ENCODE measurements at places on chromosomes 16 and 17.

GRCh38 chr16:47413041-47413440 is 47.8 kb downstream of the ITFG1 start:
- no peak for DNase-seq
- H3K27ac ChIP-seq = no peak overlapping the region
- H3K4me3 ChIP-seq = no peak overlapping the region
- H3K27me3 ChIP-seq = no peaks in the 10 kb centered on the region
- peaks cover 21% of the 10 kb centered on the region for H3K4me1 ChIP-seq
- H3K36me3 ChIP-seq = peaks cover 41% of the 10 kb centered on the region

DNA sequence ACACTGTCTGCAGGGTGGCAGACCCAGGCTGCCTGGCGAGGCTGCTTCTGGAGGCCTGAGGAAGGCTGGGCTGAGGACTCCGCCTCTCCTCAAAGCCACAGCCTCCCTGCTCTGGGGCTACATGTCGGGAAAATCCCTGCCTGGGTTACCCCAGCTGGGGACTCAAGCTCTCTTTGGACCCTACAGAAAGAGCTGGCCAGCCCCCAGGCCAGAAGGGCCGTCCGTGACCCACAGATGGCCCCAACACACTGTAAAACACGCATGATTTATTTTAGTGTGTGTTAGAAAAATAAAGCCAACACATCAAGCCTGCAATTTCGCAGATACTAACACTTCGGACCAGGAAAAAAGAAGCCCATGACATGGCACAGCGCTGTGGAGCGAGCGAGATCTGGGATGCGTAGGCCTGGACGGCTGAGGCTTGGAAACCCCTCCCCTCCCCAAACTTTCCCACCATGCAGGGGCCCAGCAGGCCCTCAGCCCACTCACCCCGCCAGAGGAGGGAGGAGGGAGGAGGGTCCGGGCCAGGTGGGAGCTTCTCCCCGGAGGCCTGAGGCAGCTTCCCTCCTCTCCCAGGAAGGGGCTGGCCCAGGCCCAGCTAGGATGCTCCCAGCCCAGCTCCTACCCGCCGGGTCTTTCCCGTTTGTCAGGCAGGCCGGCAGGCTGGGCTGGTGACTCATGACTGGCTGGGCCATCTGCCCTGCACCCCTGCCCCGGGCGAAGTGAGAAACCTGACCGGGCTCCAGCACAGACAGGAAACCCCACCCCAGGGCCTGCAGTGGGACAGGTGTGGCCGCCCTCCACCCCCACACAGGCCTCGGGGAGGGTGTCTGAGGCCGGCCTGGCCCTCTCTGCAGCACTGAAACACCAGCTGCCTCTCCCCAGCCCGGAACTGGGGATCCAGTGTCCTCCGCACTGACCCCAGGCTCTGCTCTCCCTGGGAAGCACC is 34.1 kb upstream of the SLC38A10 start:
- no peak overlapping the region for H3K4me3 ChIP-seq
- H3K36me3 ChIP-seq = no peaks in the 10 kb centered on the region
- DNase-seq = no peak
- H3K4me1 ChIP-seq = peaks cover 5% of the 10 kb centered on the region
- H3K27ac ChIP-seq = no peak overlapping the region

DNA sequence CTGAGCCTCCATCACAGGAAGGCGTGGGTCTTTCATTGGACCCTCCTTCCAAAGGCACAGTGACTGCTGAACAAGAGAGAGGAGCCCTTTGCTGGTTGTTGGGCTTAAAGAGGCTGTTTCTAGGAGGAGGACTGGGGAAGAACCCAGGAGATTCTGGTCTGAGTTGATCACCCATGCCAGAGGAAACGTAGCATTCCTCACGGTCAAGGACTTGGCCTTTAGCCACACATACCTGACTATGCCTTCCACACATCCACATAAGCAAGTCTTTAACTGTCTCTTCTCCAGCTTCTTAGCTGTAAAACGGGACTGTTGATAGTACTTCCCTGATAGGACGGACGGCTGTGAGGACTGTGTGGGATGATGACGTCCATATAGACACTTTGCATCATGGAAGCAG is 149.8 kb upstream of the IRX3 start:
- H3K4me3 ChIP-seq = no peak overlapping the region
- no peak overlapping the region for H3K27ac ChIP-seq
- no peak for DNase-seq
- no peaks in the 10 kb centered on the region for H3K36me3 ChIP-seq
- H3K27me3 ChIP-seq = peaks cover 31% of the 10 kb centered on the region

DNA sequence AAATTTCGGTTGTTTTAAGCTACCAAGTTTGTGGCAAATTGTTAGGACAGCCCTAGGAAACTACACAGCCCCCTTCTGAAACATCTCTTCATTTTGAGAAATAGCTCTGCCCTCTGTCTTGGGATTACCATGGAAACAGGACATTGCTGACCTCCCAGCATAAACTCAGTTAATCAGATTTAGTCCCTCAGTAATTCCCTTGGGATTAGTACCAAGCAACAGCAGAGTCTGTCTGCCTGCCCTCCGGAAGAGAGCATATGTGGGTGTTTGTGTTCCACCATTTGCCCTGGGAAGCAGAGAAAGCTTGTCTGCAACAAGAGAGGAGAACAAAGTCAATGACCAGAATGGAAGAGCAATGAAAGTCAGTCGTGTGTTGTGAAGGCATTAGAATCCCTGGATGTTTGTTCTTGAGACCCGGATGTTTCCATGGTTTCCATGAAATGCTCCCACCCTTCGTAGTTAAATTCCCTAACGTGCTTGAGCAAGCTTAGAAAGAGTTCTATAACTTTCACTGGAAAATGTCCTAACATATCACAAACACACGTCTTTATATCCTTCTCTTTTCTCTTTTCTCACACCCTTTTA is 26.2 kb downstream of the NUDT7 start:
- no peaks in the 10 kb centered on the region for H3K4me1 ChIP-seq
- no peak for DNase-seq
- no peak overlapping the region for H3K4me3 ChIP-seq

GRCh38 chr17:2854143-2855055 is 58.2 kb downstream of the RAP1GAP2 start:
- DNase-seq = no peak
- H3K36me3 ChIP-seq = no peaks in the 10 kb centered on the region
- no peak overlapping the region for H3K27ac ChIP-seq
- peak overlapping the region; percentile 78 for H3K4me3 ChIP-seq

DNA sequence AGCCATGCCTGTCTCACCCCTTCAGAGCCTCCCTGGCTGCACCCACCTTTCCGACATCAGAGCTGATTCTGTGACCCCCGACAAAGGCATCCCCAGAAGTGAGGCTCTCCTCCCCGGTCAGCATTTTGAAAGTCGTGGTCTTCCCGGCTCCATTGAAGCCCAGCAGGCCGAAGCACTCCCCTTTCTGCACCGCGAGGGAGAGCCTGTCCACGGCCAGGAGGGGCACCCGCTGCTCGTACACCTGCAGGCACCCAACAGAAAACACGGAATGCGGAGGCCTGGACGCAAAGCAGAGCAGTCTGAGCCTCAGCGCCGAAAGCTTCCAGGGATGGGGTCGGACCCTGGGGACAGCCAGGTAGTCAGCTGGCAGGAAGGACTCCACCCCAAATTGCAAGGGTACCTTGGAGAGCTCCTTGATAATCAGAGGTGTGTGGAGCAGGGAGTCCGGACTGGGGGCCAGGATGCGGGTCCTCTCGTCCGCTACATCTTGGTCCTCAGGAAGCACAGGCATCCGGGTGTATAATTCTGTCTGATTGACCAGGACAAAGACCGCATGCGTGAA is 13.1 kb upstream of the RNPS1 start:
- H3K27me3 ChIP-seq = no peaks in the 10 kb centered on the region
- no peaks in the 10 kb centered on the region for H3K4me1 ChIP-seq
- no peaks in the 10 kb centered on the region for H3K36me3 ChIP-seq
- no peak overlapping the region for H3K27ac ChIP-seq

DNA sequence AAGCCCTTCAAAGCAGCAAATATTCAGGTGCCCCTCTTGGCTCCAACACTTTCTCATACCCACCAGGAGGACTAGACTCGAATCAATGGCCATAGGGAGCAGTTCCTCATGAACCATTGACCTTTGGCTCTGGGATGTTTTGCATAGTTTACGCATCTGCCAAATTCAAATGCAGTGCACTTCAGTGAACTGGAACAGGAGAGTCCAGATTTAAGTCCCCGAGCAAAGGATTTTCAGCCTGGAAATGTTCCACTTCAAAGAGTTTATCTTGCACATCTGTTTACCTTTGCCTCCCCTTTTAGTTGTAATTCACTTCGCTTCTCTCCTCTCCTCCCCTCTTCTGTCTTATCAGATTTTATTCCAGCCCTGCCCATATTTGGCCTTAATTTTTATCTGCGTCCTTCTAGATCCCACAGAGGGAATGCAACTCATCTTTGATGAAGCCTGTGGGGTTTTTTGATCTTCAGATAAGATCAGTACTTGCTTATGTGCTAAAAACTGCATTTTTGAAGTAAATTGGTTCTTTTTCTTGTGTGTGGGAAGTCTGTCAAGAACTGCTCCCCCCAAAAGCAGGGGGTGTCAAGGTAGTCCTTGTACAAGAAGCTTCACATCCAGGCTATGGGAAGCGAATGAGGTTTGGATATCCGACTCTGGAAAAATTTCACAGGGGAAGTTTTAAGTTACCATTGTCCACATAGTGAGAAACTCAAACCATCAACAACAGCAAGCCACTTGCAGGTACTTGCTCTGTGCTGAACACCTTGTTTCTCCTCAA is 281.6 kb downstream of the RBFOX1 start:
- no peaks in the 10 kb centered on the region for H3K27me3 ChIP-seq
- no peaks in the 10 kb centered on the region for H3K4me1 ChIP-seq
- H3K36me3 ChIP-seq = peaks cover 4% of the 10 kb centered on the region
- no peak overlapping the region for H3K4me3 ChIP-seq

- no peak overlapping the region for H3K4me3 ChIP-seq
- H3K36me3 ChIP-seq = no peaks in the 10 kb centered on the region
- no peak for DNase-seq
- no peak overlapping the region for H3K27ac ChIP-seq
- peaks cover 7% of the 10 kb centered on the region for H3K4me1 ChIP-seq
These were observed 460.0 kb downstream of the HS3ST3B1 start for GRCh38 chr17:14760719-14761411.

- DNase-seq = no peak
- H3K36me3 ChIP-seq = no peaks in the 10 kb centered on the region
- no peak overlapping the region for H3K27ac ChIP-seq
- no peak overlapping the region for H3K4me3 ChIP-seq
These were observed 251.2 kb upstream of the CDH11 start for GRCh38 chr16:65373097-65373496.

GRCh38 chr17:76644995-76645394 is 1.4 kb upstream of the ST6GALNAC1 start:
- H3K36me3 ChIP-seq = no peaks in the 10 kb centered on the region
- peaks cover 12% of the 10 kb centered on the region for H3K4me1 ChIP-seq

DNA sequence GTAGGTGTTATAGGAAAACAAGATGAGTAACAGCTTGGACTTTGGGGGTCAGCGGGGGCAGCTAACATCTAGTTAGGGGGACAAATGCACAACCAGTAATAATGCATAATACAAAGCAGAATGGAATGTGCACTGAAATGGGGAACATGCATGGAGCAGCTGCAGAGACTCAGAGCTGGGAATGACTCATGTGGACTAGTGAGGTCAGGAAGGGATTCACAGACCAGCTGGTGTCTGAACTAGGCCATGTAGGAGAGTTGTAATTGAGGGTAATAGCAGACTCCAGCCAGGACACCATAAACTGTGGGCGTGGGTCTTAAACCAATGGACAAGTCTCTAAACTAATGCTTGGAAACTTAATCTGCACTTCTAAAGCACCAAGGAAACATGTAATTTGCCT is 176.8 kb upstream of the ASIC2 start:
- no peak overlapping the region for H3K4me3 ChIP-seq
- H3K27ac ChIP-seq = no peak overlapping the region
- peaks cover 17% of the 10 kb centered on the region for H3K27me3 ChIP-seq
- H3K36me3 ChIP-seq = no peaks in the 10 kb centered on the region
- H3K4me1 ChIP-seq = no peaks in the 10 kb centered on the region
- DNase-seq = no peak

DNA sequence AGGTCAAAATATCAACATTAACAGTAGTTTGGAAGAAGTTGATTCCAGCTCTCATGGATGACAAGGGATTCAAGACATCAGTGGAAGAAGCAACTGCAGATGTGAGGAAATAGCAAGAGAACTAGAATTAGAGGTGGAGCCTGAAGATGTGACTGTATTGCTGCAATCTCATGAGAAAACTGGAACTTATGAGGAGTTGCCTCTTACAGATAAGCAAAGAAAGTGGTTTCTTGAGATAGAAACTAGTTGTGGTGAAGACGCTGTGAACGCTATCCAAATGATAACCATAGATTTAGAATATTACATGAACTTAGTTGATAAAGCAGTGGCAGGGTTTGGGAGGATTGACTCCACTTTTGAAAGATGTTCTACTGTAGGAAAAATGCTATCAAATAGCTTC is 67.8 kb downstream of the GOSR1 start:
- no peak for DNase-seq
- no peaks in the 10 kb centered on the region for H3K4me1 ChIP-seq
- H3K36me3 ChIP-seq = no peaks in the 10 kb centered on the region
- no peaks in the 10 kb centered on the region for H3K27me3 ChIP-seq

DNA sequence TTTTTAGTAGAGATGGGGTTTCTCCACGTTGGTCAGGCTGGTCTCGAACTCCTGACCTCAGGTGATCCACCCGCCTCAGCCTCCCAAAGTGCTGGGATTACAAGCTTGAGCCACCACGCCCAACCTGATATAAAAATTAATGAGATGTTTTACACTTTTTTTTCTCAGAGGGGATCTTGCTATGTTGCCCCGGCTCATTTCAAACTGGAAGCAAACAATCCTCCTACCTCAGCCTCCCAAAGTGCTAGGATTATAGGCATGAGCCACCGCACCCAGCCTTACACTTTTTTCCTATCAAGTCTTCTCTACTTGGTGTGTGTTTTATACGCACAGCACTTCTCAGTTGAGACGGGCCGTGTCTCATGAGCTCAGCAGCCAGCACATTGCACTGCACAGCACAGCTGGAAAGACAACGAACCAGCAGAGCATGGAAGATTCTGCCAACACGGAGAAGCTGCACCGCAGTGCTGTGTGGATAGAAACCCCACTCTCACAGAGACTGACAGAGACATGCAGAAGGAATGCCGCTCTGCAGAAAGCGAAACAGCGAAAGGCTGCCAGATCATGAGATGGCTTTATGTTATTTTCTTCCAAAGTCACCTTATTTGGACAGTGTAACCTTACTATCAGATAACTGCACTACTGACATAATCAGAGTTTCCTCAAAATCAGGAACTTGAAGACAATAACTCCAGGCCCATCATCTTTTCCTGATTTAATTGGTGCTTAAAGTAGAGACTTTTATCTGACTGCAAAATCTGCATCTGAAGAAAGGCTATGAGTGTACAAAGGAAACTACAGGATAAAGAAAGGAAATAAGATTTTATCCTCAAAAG is 6.5 kb upstream of the QRICH2 start:
- H3K27me3 ChIP-seq = no peaks in the 10 kb centered on the region
- H3K4me3 ChIP-seq = no peak overlapping the region
- DNase-seq = no peak
- H3K27ac ChIP-seq = no peak overlapping the region
- no peaks in the 10 kb centered on the region for H3K4me1 ChIP-seq
- peaks cover 72% of the 10 kb centered on the region for H3K36me3 ChIP-seq

Measured in naive thymus-derived CD8-positive, alpha-beta T cell (primary cell).